ENCODE measurements at places on chromosomes 5 and 9.

- DNase-seq: no peak
Observed at GRCh38 chr5:157059891-157060290, 975 bp upstream of the HAVCR1 start.

GRCh38 chr5:95327211-95327610 is 42.3 kb upstream of the MCTP1 start:
- no peak for DNase-seq

- no peak for DNase-seq
Observed at GRCh38 chr5:92922231-92922967, 658.6 kb downstream of the NR2F1-AS1 start.

- DNase-seq: no peak
Observed at GRCh38 chr9:125258160-125258785, 3.4 kb upstream of the GAPVD1 start.

DNA sequence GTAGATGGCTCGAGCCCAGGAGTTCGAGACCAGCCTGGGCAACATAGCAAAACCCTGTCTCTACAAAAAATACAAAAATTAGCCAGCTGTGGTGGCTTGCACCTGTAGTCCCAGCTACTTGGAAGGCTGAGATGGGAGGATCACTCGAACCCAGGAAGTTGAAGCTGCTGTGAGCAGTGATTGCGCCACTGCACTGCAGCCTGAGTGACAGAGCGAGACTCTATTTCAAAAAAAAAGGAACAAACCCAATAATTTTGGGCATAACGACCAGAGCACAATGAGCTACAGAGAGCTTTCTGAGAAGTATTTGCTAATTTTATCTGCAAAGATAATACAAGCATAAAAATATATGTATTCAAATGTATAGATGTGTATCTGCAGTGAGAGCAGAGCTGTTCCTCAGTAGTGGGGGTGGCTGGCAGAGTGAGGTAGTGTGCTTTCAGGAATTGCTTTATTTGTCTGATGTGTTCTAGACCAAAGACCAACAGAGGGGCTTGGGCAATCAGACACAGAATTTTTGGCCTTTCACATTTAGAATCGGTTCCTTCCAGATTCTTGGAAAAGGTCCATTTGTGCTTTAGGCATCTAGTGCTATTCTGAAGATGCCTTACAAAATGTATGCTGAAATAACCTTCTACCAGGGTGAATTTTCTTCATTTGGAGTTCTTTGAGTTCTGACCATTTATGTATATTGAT is 5.2 kb downstream of the DOCK8 start:
- DNase-seq: no peak

DNA sequence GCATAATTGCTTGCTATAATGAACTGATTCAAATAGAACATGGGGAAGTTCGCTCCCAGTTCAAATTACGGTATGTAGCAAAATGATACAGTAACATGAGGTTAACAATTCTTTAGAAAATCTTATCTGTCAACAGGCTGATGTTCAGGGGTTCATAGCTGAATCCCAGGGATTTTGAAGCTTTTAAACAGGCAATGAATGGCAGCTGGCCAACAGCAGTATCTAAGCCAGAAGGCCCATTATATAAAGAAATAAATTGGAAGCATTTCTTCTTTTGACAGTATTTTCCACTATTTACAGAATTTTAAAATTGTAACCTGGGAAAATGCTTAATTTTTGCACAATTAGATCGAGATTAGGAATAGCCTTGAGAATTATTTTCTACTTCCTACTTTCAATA is 126.8 kb downstream of the PDE8B start:
- no peak for DNase-seq

GRCh38 chr9:35705372-35705771 is 15.6 kb upstream of the TPM2 start:
- no peak for DNase-seq

GRCh38 chr9:112815868-112816267 is 65.3 kb downstream of the SNX30 start:
- no peak for DNase-seq

GRCh38 chr5:104355350-104355749 is 792.8 kb upstream of the NUDT12 start:
- DNase-seq: no peak
